ENCODE measurements at places on chromosomes 1 and 21. TPM values are rescaled to one million over a fixed set of nuclear protein-coding genes. Genes with fewer than 3 reads are reported as not detected.

CTSK gene
- total RNA-seq, result 2.0 TPM

GCSAML gene
- total RNA-seq, result not detected

HSD3B2 gene
- not detected for total RNA-seq

ADCY10 gene
- total RNA-seq, result 0.20 TPM

INSRR gene
- not detected for total RNA-seq

SMPDL3B gene
- total RNA-seq, result 1.1 TPM

AKR7A3 gene
- 0.24 TPM for total RNA-seq

E2F2 gene
- total RNA-seq, result 3.3 TPM

PODN gene
- total RNA-seq, result not detected

KRTAP10-9 gene
- not detected for total RNA-seq

PCBP3 gene
- total RNA-seq, result 2.1 TPM

NTMT2 gene
- total RNA-seq, result not detected

DDOST gene
- 213 TPM for total RNA-seq

STYXL2 gene
- total RNA-seq, result not detected

OR10K2 gene
- not detected for total RNA-seq

JUN gene
- total RNA-seq, result 41.4 TPM

DENND4B gene
- 38.4 TPM for total RNA-seq

TFB2M gene
- total RNA-seq, result 47.5 TPM

WNT3A gene
- total RNA-seq, result 0.08 TPM

SLAMF9 gene
- total RNA-seq, result 0.45 TPM

GBP6 gene
- total RNA-seq, result not detected

RXFP4 gene
- total RNA-seq, result not detected

PLXNA2 gene
- total RNA-seq, result 0.90 TPM

IGSF21 gene
- not detected for total RNA-seq

GPR52 gene
- total RNA-seq, result not detected

FAM72C gene
- total RNA-seq, result 6.9 TPM

CELA3A gene
- not detected for total RNA-seq

ITGB2 gene
- total RNA-seq, result 1.0 TPM

RSPO1 gene
- total RNA-seq, result 0.09 TPM

RAB42 gene
- total RNA-seq, result 2.2 TPM

PTAFR gene
- total RNA-seq, result 0.34 TPM

RSPH1 gene
- 1.1 TPM for total RNA-seq

AADACL3 gene
- not detected for total RNA-seq

CD5L gene
- total RNA-seq, result not detected

CLEC20A gene
- not detected for total RNA-seq

SCMH1 gene
- total RNA-seq, result 9.6 TPM

NIPAL3 gene
- total RNA-seq, result 9.4 TPM

CHI3L2 gene
- 0.32 TPM for total RNA-seq

GUCA2B gene
- not detected for total RNA-seq

IVNS1ABP gene
- 27.2 TPM for total RNA-seq

CYP4X1 gene
- not detected for total RNA-seq

MEX3A gene
- 2.2 TPM for total RNA-seq

SIK1 gene
- 15.5 TPM for total RNA-seq

ASPM gene
- total RNA-seq, result 22.7 TPM
